ENCODE measurements at places on chromosomes 4 and X.

- DNase-seq: peak; percentile 71
Measured at GRCh38 chr4:169810325-169811323, 52.9 kb upstream of the HPF1 start.

GRCh38 chrX:137574102-137574783 is 8.3 kb downstream of the ZIC3 start:
- no peak for DNase-seq

DNA sequence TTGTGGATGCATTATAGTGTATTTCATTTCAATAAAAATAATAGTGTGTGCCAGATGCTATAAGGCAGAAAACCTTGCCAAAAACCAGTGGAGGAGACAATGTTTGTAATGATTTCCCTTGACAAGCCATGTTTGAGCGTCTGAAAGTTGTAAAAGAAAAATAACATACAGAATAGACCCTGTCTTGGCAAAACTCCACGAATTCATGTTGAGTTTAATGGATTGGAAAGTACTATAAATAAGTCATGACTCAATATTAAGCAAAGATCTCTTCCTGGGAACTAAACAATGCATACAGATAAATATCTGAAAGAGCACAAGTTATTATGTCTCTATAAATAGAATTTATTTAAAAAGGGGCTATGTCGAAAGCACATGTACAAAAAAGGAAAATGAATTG is 543.5 kb downstream of the GABRG1 start:
- DNase-seq: no peak

DNA sequence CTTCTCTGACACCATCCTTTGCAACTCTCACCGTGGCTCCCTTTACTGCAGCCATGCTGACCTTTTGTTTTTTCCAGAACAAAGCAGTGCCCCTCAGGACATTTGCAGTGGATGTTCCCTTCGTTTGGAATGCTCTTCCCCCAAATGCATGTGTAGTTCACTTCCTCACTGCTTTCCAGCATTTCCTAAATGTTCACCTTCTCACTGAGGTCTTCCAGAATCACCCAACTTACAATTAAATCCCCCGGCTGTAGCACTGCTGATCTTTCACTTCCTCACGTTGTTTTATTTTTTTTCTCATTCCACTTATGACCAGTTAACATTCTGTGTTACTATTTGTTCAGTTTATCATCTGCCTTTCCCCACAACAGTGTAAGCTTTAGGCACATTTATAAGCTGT is 73.1 kb downstream of the GASK1B start:
- no peak for DNase-seq

DNA sequence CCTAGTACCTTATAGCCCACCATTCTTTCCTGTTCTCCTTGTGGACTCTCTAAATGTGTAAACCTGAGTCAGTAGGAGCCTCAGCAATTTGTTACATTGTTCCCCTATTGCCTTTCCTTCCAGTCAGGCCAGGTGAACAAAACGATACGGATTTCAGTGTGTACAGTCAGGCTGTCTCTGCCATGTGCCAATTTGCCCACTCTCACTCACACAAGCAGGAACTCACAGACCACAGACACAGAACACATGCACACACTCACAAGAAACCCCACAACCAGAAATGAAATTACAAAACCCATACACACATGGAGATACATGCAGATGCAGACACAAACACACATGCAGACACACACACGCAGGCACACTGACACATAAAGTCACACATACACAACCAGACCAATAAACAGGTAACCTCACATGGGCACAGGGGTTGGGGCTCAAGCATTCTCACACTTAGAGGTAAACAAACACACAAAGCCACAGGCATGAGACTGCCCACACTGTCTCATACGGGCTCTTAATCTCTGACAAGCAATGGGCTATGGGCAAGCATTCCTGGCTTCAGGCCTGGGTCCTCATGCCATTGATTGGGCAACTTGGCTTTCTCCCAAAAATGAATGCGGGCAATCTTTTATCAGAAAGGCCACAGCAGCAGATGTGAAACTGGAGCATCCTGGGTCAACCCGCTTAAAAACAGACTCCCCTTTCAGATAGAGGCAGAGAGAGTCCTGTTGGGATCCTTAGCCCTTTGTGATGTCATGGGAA is 68.7 kb downstream of the NBDY start:
- DNase-seq: no peak

GRCh38 chr4:36081185-36081584 is 163.1 kb downstream of the ARAP2 start:
- DNase-seq: peak; percentile 75

DNA sequence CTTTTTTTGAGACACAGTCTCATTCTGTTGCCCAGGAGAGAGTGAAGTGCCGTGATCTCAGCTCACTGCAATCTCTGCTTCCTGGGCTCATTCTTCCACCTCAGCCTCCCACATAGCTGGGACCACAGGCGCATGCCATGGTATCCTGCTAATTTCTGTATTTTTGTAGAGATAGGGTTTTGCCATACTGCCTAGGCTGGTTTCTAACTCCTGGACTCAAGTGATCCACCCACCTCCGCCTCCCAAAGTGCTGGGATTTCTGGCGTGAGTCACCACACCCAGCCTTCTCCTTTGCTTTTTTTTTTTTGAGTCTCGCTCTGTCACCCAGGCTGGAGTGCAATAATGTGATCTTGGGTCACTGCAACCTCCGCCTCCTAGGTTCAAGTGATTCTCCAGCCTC is 94.1 kb downstream of the PDS5A start:
- DNase-seq: no peak

GRCh38 chr4:25767877-25768725 is 94.7 kb downstream of the SEL1L3 start:
- peak; percentile 26 for DNase-seq

- DNase-seq: peak; percentile 67
Measured at GRCh38 chrX:137031517-137032340, 2.1 kb downstream of the GPR101 start.

GRCh38 chr4:183971929-183972490 is 66.9 kb downstream of the STOX2 start:
- no peak for DNase-seq

DNA sequence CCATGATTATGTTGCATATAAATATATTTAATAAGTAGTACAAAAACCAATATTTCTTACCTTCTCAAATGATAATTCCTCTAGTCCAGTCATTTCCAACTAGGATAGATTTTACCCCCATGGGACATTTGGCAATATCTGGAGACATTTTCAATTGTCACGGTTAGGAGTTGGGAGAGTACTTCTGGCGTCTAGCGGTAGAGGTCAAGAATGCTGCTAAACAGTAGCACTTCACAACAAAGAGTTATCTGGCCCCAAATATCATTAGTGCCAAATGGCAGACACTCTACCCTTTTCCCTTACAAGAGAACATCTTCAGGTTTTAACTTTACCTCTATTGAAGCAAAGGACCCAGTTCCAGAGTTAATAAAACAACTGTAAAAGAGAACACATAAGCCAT is 168.1 kb downstream of the FAT4 start:
- DNase-seq: no peak

DNA sequence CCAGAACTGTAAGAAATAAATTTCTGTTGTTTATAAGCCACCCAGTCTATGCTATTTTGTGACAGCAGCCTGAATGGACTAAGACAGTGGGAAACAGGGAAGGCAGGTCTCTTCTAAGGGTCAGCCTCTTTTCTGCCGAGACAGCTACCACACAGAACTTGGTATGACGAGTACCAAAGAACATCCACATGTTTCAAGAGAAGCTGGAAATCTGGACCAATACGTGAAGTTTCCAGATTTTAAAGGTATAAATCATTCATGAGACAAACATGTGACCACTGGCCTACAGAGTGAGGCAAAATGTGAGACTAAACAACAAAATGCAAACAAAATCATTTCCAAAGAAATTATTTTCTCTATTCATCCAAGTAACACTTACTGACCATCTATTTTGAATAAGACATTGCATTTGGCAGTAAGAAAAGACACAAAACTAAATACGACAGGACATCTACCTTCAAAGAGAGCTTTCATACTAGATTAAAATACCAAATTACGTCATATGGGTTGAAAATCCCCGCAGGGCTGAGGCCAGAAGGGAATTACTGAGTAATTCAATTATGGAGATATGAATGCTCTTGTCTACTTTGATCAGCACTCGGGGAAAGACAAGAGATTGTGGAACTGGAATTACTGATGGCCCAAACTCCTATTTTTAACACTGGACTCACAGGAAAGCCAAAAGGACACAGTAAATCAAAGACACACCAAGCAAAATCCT is 7.2 kb downstream of the SCARB2 start:
- DNase-seq: no peak

GRCh38 chr4:105194328-105195231 is 47.9 kb downstream of the TET2 start:
- DNase-seq: peak; percentile 50

DNA sequence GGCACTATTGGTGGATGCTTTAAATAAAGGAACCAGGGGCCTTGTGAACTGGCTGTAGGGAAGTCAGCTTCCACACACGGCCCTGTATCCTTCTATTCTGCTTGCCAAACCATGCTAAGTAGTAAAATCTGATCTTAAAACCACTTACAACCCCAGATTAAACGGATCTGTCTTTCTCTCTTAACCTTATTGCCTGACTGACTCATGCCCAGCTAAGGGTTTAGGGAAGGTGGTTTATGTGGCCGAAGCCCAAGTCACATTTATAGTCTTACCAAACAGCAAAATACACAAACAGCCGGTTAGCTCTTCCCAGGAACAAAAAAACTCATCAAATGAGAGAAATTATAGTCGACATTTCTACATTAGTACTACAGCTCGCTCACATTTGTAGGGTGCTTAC is 988.4 kb upstream of the TENM3 start:
- DNase-seq: no peak

DNA sequence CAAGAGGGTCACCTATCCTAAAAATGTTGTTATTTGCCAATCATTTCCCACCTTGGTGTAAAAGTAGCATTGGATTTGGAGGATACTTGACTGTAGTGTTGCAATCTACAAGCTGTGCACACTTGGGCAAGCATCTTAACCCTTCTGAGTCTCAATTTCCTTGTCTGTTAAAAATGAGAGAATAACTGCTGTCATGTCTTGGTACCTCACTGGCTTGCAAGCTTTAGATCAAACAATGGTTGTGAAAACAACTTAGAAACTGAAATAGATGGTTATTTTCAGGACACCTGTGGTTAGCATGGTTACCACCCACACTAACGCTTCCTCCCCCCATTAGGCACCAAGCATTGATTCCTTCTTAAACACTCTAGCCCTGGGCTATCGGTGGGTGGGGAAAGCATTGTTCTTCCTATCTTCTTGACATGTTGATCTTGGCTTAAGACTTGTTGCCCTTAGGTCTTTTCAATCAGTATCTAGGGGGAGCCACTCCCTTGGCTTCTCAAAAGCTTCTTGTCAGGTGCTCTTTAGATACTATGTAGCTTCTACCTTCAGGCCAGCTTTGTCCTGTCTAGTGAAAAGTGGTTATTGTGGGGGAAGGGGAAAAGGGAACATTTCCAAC is 10.6 kb upstream of the AMOT start:
- DNase-seq: peak; percentile 57

DNA sequence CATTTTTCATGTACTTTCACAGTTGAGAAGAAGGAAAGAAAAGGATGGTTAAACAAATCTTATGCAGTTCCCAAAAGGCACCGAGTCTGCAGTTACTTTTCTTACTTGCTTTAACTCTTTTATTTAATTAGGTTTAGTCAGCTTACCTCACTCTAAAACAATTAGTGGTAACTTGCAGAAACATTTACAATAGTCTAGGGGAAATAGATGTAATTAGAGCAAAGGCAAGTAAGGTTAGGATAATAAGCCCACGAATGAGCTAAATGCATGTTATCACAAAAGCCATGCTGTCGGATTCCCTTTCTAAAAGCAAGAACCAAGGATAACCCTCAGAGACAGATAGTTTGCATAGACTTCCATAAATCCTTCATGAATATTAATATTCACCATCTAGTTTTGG is 82.0 kb upstream of the VCX2 start:
- no peak for DNase-seq

- no peak for DNase-seq
Measured at GRCh38 chrX:36035550-36035949, 116.0 kb downstream of the CFAP47 start.

- no peak for DNase-seq
Measured at GRCh38 chr4:39495446-39496213, 31.6 kb downstream of the UGDH start.

DNA sequence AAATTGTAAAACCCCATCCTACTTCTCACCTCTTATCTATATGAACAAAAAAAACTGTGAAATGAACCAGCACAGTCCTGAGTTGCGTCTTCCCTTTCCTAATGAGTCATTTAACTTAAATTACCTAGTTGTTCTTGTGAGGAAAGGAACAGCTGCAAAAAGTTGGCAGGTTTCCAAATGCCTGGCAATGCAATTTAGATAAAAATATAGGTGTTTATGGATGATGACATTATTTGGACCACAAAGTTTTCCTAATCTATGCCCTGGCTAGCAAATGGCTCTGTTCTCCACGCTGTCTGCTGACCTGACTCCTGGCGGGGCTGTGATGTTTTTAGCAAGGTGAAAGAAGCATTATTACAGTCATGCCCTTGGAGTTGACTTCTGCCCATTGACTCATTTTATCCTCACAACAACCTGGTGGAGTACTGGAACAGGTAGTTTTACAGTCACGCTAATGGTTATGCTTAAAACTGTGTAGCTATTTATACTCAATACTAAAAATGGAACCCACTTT is 29.8 kb upstream of the RELL1 start:
- peak; percentile 90 for DNase-seq

DNA sequence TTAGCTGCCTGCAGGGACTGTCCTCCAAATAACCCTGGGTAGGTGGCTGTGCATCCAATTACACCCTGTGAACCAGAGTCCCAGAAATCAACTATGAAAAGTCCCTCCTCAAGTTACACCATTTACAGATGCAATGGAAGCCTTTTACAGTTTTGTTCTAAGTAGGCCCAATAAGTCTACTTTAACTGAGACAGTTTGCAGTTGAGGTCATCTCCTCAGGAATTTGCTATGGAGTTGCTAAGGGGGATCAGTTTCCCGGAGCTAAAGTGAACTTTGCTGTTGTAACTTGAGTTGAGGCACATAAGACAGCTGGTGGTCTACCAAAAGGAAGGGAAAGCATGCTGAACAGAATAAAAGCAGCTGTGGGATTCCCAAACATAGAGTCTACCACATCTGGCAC is 121.6 kb upstream of the STK26 start:
- DNase-seq: no peak

- DNase-seq: no peak
Measured at GRCh38 chr4:16267639-16268038, 41.4 kb upstream of the TAPT1 start.

DNA sequence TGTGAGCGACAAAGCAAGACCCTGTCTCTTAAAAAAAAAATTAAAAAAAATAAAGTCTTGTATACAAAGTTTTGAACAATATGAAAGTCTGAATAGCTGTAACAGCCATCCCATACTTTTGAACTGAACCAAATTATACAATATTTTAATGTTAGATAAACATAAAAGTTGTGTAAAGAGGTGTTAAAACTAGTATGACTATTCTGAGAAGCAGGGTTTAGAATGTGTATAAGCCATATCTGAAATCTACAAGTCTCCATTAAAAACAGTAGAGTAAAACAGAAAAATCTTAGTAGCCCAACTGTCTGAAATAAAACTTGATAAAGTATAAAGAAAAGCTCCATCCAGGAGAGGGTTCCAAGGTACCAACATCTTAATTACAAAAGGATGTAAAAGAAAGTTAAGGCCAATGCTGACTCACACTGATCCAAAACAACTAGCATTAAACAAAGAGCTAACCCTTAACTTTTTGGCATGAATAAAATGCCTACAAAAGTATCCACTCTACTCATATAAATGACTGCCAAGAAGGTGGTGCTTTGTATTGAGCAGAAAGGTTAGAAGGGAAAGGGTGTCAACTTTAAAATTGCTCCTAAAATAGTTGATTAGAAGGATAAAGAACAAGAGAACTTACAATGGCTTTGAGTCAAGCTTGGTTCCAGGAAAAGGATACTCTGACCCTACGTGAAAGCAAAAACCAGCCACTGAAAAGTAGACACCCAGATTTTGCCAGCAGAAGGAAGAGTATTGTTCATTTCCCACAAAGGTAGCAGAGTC is 18.5 kb downstream of the CNOT6L start:
- peak; percentile 37 for DNase-seq
